ENCODE measurements at places on chromosomes 6 and 20.

DNA sequence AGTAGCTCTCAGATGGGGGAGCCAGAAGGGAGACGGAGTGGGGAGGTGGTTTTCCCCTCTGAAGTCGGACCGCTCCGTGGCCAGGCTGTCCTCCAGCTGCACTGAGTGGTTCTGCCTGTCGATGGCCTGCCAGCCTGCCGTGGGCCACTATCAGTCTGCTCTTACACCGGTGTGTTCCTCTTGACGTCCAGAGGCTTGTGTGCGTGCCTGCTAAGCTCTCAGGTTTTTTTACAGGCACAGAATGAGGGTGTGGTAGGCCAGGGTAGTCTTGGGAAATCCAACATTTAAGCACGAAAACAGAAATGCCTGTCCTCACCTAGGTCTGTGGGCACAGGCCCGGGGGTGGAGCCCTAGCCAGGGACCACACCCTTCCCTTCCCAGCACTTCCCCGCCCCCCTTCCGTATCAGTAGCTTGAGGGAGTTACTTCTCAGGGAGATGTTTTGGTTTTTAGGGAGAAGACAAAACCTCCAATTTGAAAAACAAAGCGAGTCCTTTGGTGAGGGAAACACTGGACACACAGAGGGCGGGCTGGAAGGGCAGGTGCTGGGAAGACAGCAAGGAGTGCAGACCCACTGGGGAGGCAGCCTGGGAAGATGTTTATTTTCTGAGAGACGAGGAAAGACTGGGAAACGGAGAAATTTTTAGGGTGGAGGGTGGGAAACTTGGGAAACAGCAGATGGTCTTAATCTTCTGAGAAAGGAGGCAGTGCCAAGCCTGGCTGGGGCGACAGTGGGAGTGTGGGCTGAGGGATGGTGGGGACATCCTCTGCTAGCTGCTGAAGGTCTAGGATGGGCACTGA is 106.5 kb downstream of the LY86 start:
- DNase-seq, result no peak

DNA sequence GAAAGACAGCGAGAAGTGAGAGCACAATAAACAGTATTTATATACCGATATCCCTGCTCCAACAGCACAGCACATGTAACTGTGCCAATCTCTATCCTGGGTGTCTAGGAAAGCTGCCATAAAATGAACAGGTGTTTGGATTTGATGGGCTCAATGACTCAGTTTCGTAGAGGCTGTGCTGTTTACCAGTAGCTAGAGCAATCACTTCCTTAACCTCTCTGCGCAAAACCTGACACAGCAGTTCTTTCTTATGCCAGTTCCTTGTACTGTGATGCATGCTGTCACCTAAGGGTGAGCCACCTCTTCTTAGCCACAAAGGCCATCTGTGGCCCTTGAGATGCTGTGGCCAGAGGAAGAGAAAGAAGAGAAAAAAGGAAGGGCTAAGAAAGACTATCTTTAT is 59.3 kb downstream of the SHPRH start:
- no peak for DNase-seq

DNA sequence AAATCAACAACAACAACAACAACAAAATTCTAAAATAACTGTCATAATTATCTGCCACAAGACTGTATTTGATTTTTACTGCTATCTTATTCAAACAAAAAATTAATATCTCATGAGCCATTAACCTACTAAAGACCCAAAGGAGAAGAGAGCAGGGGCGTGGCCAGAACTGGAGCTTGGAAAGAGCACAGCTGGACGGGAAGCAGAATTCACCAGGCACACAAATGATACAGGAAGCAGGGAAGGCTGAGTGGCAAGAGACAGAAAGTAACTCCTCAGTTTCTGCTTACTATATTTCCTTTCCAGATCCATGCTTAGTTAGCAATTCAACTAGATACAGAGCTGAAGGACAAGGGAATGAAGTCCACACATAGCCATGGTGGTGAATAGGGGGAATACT is 54.4 kb downstream of the FKBP5 start:
- DNase-seq, result no peak

- no peak for DNase-seq
These were observed 25.7 kb downstream of the EZR start for GRCh38 chr6:158793432-158793831.

DNA sequence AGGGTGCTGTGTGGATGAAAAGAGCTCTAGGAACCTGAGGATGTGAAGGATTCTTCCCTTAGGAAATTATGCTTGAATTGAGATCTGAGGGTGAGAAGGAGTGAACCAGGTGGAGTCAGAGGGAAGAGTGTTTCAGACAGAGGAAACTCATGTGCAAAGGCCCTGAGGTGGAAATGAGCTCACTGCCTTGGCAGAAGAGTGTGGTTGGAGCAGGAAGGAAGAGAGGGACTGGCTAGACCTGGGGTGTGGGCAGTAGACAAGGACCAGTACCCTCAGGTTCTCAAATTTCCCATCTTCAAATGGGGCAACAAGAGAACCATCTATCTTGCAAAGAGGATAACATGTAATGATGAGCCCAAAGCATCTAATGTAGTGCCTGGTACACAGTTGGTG is 24.0 kb upstream of the GTSF1L start:
- DNase-seq, result peak; percentile 30

DNA sequence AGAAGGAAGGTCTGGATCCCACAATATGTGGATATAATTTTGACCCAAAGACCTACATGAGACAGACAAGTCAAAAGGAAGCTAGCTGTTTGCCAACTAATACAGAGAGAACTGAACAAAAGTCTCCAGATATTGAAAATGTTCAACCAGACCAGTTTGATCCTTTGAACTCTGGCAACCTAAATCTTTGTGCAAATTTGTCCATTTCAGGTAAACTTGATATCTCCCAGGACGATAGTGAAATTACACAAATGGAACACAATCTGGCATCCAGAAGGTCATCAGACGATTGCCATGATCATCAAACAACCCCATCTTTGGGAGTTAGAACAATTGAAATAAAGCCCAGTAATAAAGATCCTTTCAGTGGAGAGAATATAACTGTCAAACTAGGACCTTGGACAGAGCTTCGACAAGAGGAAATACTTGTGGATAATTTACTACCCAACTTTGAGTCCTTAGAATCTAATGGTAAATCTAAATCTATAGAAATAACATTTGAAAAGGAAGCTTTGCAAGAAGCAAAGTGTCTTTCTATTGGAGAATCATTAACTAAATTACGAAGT is 41.9 kb upstream of the SDHAF4 start:
- DNase-seq, result no peak

- DNase-seq, result no peak
These were observed 222.8 kb upstream of the CITED2 start for GRCh38 chr6:139597087-139597763.

DNA sequence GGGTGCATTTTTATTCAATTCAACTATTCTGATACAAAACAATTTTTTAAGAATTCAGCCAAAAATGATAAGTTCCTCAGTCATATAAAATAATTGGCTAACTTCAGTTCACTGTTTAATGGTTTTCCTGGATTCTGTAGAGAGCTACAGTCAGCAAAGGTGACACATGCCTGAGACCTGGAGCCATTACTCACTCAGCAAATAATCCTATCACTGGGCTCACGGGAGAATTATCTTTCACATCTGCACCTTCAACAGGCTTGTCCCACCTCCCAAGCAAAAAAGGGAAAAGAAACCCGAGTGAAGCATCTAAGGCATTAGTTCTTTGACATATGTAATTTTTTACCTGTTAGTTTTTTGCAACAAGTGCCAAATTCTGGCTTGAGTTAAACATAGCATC is 34.9 kb upstream of the FOXA2 start:
- DNase-seq, result no peak

- DNase-seq, result no peak
These were observed 106.8 kb upstream of the NUP153 start for GRCh38 chr6:17813542-17813941.

DNA sequence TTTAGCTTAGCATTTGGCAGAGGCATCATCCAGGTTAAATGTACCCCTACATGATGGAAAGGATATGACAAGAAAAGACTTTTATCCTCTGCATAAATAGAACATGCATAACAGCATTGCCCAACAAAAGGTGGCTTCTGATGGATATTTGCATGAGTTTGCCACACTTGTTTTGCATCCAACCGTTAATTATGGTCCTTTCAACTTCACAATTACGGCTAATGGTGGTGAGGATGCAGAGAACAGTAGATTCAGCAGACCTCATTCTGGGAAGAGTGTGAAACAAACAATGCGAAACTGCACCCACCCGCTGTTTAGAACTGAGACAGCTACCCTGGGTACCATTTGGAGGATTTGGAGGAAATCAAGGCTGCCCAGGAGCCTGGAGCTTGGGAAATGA is 690.9 kb upstream of the CHD6 start:
- no peak for DNase-seq

DNA sequence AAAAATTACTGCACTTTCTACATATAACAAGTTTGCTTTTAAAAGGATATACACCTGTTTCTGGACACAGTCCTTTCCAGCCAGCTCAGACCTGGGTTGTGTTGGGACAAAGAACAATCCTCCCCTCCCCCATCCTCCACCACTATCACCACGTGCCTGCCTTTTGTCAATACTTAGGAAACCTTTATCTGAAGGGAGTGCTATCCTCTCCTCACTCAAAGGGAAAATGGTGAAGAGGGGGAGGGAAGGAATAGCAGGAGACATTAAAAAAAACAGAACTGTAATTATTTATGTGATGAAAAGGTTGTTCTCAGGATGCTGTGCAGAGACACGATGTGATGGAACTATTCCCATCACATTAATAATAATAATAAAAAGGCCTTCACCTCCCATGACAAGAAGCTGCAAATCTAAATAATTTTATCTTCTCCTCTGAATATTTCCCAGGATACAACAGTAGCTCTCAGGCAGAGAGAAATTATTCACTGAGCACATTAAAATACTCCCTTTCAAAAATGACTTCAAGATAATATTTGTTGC is 105.5 kb downstream of the NRSN1 start:
- DNase-seq, result no peak

DNA sequence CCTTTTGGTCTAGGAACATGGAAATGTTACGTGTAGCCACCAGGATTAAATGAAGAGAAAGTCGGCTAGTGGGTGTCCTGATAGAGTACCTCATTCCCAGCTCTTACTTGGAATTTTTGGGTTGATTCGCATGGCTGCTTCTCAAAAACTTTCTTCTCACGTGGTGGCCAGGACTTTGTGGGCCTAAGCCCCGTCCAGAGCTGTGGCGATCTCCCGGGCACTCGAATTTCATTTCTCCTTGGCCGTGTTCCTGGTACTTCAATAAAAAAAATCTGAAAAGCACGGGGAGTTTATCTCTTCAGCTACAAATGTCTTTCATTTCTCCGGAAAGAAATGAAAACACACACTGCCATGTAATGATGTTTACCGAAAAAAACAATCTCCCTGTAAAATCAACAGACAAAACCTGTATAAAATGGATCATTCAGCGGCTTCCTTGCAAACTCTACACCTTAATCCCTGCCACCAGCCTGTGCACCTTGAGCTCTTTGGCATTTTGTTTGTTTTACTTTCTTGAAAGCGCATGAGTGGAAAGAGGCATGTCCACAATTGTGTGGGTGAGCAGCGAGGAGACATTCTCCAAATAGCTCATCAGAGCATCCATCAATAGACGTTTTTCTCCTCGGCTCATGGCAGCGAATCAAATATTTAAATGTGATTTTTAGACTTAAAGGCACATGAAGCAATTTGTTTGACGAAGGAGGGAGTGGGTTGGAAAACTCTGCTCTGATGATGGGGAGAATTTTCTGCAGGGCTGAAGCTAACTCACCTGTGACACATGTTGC is 173.1 kb downstream of the TFAP2C start:
- DNase-seq, result no peak

DNA sequence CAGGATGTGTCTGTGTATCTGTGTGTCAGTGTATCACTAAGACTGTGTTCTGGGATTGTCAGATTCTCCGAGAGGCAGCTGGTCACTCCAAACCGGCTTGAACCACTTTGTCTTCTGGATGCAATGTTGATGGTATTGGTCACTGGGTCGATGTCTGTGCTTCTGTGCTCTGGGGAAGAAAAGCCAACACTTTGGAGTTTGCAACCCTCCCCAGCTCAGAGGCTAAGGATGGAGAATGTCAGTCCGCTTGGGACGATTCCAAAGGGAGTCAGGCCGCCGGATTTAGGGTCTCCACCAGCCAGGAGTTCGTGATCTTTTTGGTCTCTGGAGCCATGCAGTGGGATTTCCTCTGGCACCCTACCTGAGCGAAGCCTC is 5.2 kb downstream of the MAFB start:
- no peak for DNase-seq
